ENCODE measurements at places on chromosomes 7 and 10.

- DNase-seq, result no peak
Observed at GRCh38 chr7:47283497-47284131, 298.3 kb downstream of the TNS3 start.

DNA sequence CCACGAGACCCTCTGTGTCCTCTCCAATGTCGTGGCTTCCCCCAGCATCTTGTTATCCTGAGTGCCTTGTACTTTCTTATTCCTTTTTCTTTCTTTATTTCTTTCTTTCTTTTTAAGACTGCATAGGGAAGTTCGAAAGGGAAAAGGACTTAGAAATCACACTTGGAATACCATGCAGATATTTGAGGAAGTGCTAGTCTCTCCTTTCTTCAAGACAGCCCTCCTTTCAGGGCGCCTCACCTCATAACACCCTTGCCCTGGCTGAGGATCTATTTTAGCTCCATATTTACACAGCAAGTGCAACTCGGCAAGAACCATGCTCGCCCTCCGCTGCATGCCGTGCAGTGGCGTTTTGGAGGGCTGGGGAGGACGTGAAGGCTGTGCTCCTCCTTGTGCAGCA is 232.3 kb upstream of the GLI3 start:
- DNase-seq, result no peak

DNA sequence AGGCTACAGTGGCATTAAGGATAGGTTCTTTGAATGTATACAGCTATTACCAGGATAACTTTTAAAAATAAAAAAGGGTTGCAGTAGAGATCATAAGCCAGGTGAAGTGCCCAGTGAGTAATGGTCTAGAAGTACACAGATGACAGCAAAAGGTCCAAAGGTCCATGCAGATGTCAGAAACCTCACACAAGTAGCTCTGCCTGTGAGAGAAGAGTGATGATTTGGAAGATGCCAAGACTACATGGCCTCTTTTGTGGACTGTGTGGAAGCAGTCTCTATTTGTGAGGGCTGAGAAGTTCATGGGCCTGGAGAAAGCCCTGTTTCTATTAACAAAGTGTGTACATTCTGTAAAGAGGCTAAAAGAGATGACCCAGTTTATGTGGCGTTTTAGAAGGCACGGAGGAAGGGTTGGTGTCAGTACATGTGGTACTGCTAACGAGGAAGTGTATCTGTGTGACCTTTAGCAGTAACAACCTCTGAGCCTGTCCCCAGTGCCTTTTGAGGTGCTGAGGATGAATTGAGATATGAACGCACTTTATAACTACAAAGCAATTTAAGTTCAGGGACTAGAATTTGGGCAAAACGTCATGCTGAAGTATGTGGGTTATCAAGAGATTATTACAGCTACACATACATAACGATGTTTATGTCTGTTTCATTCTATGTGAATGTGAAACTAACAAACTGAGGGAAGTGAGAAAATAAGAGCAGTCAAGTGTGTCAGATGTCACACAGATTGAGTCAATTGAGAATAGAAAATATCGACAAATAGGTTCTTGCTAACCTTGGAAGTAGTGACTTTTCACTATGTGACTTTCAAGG is 7.6 kb downstream of the CYCS start:
- DNase-seq, result no peak

DNA sequence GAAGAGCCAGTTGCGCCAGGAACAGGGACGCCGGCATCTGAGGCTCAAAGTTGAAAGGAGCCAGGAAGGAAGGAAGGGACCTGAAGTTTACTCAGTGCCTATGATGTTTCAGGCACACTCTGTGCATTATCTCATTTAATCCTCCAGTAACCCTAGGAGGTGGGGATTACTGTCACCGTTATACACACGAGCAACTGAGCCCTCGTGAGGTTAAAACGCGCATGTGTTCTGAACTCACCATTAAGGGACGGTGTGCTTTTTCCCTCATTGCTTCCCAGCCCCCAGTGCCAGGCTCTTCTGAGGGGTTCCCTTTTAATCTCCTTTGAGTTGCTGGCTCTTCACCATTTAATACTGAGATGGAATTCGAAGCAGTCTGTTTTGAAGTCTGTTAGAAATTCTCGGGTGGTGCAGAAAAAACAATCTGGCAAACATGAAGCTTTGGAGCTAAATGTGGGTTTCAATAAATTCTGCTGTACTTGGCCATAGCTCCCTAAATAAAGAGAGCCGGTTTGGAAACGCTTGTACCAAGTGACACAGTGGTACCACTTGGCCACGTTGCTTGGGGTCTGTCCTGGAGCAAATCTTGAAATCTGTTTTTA is 102.2 kb downstream of the TAX1BP1 start:
- no peak for DNase-seq

- no peak for DNase-seq
Observed at GRCh38 chr10:14438576-14438975, 107.9 kb upstream of the FRMD4A start.

DNA sequence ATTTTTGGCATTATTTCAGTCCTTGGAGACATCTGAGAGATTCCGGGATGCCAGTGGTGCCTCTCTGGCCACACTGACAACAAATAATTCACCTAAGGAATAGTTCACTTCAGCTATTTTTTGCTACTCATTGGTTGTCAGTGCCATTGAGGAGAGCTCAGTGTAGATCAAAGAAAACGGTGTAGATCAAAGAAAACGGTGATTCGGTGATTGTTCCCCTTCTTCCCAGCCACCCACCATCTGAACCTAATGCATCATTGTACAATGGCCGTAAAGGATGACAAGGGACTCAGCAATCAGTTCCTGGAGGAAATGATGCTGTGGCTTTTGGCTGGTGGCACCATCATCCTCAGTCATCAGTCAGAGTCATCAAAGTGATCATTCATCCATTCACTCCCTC is 80.6 kb downstream of the PTPRZ1 start:
- no peak for DNase-seq

DNA sequence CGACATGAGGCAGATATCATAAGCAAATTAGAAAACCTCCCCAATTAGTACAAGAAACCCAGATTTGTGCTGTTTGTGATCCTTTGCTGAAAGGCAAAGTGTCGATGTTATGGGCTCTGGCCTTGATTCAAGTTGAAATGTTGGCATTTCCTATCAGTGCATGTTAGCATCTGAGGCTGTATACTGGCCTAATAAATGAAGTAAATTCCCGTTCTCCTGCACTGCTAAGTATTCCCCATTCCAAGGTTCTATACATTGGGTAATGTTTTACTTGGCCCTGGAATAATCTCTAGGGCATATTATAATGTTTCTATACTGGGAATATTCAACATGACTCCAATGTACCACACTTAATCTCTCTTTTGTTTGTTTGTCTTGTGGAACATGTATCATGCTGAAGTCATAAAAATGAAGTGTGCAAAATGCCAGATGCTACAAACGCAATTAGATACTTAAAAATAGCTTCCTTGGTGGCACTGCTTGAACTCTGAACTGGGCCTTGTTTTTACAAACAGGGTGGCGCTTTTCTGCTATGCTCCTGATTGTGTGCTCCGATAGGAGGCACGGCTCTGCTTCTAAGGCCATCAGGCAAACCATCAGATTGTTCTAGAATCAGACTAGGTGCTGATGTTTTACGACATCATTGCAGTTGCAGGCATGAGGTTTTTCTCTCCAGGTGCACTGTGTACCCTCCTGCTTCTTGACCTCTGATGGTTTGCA is 156.7 kb upstream of the TCF7L2 start:
- no peak for DNase-seq

DNA sequence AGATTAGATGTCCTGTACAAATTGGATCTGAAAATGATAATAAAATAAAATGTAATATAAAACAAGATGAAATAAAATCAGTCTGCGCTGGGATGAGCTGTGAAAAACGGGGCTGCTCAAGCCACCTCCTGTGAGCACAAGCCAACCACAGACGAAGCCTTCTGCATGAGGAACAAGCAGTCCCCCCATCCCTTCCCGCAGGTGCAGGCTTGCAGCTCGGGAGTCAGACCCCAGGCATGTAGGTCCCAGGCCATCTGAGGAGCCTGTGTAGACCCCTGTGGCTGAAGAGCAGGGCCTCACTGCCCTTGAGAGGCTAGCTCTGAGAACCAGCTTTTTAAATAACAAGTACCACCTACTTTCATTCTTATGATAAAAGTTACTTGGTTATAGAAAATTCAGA is 123.4 kb downstream of the TNS3 start:
- no peak for DNase-seq

GRCh38 chr10:16960551-16960950 is 143.3 kb upstream of the RSU1 start:
- DNase-seq, result no peak

DNA sequence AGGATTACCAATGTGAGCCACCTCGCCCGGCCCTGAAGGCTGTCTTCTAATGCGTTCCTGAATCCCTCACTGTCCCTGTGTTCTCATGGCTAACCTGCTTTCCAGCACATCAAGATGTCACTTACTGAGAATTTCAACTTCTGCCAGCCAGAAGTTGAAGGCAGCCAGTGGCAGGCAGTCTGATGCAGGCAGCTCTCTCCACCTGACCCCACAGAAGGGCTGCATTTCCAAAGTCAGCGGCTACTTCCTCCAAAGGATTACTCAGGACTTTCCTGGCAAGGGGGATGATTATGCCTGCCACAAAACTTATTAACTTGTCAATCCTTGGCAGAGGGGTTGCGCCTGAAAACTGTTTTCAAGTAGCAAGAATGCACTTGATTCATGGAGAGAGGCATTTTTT is 1219.4 kb downstream of the TYW1 start:
- no peak for DNase-seq

- no peak for DNase-seq
Observed at GRCh38 chr7:13551503-13551902, 438.0 kb downstream of the ETV1 start.

- no peak for DNase-seq
Observed at GRCh38 chr7:99643464-99643863, 26.7 kb downstream of the ZSCAN25 start.

- DNase-seq, result no peak
Observed at GRCh38 chr7:129465080-129465479, 30.8 kb downstream of the STRIP2 start.

DNA sequence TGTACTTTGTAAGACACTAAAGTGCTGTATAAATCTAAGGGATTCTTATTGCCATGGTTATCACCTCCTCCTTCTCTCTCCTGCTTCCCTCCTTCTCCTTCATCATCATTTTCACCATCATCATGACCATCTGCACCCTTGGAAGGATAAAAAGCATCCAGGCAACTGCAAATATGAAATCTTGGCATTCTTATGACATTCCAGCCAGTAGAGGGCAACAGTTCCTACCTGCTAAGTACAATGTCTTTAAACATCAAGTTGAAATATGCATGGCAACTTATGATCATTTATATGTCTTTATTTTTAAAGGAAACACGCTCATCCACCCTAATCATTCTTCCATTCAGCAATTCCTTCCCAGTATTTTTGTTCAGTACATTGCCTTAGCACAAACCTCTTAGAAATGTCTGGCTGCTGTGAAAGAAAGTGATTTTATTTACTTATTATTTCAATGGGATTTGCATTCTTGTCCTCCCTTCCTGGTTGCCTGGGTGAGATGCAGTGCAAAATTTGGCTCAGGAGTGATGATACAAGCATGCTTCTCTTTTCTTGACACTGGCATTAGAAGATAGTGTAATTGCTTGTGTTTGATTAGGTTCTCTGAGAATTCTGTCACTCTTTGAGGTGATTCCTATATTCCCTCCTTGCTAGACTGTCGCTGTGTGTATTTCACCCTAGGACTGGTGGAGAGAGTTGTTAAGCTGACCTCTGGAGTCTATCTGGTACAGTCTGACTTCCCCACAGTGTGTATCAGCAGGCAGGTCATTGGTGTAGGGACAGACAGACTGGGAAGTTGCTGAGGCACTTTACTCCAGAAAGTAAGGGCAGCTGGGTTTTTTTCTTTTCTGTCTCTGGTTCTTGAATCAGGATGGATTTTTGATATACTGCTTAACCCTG is 188.5 kb upstream of the BMPER start:
- peak; percentile 50 for DNase-seq

DNA sequence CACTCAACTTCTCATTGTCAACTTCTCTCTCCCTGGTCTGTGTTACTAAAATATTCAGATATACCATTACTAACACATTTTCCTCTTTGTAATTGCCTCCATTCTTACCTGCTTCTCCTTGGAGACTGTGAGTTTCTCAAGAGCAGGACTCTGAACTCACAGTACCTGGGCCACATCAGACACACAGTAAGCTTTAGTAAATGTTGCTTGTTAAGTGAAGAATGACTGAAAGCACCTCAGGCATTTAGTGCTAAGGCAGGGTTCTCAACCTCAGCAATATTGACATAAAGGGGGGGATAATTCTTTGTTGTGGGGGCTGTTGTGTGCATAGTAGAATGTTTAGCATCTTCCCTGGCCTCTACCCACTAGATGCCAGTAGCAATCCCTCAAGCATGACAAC is 72.0 kb upstream of the RAB11FIP2 start:
- no peak for DNase-seq

GRCh38 chr10:113232928-113233511 is 283.0 kb downstream of the TCF7L2 start:
- no peak for DNase-seq

GRCh38 chr10:70984986-70985722 is 96.8 kb upstream of the PCBD1 start:
- DNase-seq, result no peak

DNA sequence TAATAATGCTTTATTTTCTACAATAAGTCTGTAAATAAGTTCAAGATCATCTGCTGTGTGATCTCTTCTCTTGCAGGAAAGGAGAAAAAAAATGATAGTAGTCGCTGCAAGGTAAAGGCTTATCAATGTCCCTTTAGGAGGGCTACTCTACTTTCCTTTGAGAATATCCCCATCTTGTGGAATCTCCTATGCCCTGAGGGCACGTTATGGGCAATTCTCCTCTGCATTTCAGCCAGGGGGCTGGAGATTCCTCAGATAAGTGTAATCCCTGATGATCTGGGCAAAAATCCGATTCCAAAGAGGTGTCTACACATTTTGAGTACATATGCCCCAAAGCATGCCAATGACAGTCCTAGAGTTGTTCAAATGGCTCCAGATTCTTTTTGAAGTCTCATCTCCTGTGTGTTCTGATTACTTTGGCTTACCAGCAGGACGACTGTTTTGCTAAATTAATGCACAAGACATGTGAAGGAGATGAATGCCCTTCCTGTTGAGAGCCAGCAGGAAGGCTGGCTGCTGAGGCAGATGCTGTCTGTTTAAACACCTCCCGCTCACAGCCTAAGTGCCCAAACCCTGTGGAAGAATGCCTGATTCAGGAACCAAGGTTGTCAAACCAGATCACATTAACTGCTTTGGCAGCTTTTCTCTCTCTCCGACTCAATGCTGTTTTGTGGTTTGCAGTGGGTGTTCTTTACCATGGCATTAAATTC is 171.2 kb upstream of the COL1A2 start:
- no peak for DNase-seq

GRCh38 chr7:139702313-139702731 is 75.5 kb downstream of the HIPK2 start:
- DNase-seq, result peak; percentile 63

DNA sequence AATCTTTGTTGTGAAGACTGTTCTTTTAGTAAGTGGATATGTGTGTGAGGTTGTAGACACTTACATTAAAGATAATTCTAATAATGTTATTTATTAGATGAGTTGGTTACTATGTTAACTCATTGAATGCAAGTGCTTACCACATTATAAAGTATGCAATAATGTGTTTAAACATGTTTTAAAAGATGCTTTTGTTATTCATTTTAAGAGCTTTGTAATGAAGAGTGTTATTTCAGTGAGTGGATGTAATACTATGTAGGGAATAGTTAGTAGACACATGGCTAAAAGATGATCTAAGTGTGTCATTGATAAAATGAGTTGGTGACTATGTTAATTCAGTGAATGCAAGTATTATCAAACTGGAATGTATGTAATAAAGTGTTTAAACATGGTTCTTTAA is 70.0 kb upstream of the VOPP1 start:
- no peak for DNase-seq
